ENCODE measurements at places on chromosomes 11 and 22. TPM values are rescaled to one million over a fixed set of nuclear protein-coding genes. Genes with fewer than 3 reads are reported as not detected.

FAM111B gene
- 10.6 TPM for total RNA-seq

ZNF214 gene
- total RNA-seq, result 0.89 TPM

MS4A4E gene
- total RNA-seq, result not detected

FXYD2 gene
- total RNA-seq, result 0.15 TPM

TRPC6 gene
- total RNA-seq, result 1.5 TPM

GSTT2 gene
- 3.9 TPM for total RNA-seq

THYN1 gene
- total RNA-seq, result 73.8 TPM

ANGPTL5 gene
- not detected for total RNA-seq

MFRP gene
- not detected for total RNA-seq

APOL5 gene
- not detected for total RNA-seq

SPDYC gene
- total RNA-seq, result not detected

SCUBE2 gene
- 0.30 TPM for total RNA-seq

CTSC gene
- 236 TPM for total RNA-seq

RFPL2 gene
- not detected for total RNA-seq

OR6A2 gene
- total RNA-seq, result not detected

CBX6 gene
- 40.7 TPM for total RNA-seq

DLG2 gene
- total RNA-seq, result 0.45 TPM

WT1 gene
- total RNA-seq, result 0.17 TPM

NFAM1 gene
- not detected for total RNA-seq

ANO5 gene
- under 0.01 TPM for total RNA-seq

CAPN5 gene
- total RNA-seq, result 12.4 TPM

NECTIN1 gene
- total RNA-seq, result 4.0 TPM

TNNT3 gene
- not detected for total RNA-seq

CHRM1 gene
- not detected for total RNA-seq

OR51B2 gene
- not detected for total RNA-seq

SLC22A9 gene
- total RNA-seq, result not detected

NPTXR gene
- 0.59 TPM for total RNA-seq

BRD1 gene
- total RNA-seq, result 18.7 TPM

BDNF gene
- total RNA-seq, result 8.4 TPM

SPINDOC gene
- 21.7 TPM for total RNA-seq

NCF4 gene
- not detected for total RNA-seq

PGAP2 gene
- total RNA-seq, result 18.1 TPM

HEPN1 gene
- total RNA-seq, result not detected

NNMT gene
- total RNA-seq, result 483 TPM

MDK gene
- total RNA-seq, result 519 TPM

SCN3B gene
- total RNA-seq, result not detected

GDPD4 gene
- not detected for total RNA-seq

TREH gene
- total RNA-seq, result not detected

RAB38 gene
- total RNA-seq, result 6.2 TPM

MLC1 gene
- not detected for total RNA-seq

NLRP14 gene
- total RNA-seq, result not detected

P2RX6 gene
- total RNA-seq, result 0.34 TPM

OR52H1 gene
- not detected for total RNA-seq

GTSE1 gene
- total RNA-seq, result 20.2 TPM

TYR gene
- not detected for total RNA-seq

GLYATL2 gene
- 1.3 TPM for total RNA-seq

TPBGL gene
- total RNA-seq, result not detected

ANO9 gene
- under 0.01 TPM for total RNA-seq

DDIAS gene
- total RNA-seq, result 7.3 TPM

ESAM gene
- under 0.01 TPM for total RNA-seq

NUCB2 gene
- total RNA-seq, result 29.6 TPM

All from bronchus fibroblast of lung (primary cell).